B cell (primary cell): ENCODE measurements at places on chromosomes 13 and 19.

DNA sequence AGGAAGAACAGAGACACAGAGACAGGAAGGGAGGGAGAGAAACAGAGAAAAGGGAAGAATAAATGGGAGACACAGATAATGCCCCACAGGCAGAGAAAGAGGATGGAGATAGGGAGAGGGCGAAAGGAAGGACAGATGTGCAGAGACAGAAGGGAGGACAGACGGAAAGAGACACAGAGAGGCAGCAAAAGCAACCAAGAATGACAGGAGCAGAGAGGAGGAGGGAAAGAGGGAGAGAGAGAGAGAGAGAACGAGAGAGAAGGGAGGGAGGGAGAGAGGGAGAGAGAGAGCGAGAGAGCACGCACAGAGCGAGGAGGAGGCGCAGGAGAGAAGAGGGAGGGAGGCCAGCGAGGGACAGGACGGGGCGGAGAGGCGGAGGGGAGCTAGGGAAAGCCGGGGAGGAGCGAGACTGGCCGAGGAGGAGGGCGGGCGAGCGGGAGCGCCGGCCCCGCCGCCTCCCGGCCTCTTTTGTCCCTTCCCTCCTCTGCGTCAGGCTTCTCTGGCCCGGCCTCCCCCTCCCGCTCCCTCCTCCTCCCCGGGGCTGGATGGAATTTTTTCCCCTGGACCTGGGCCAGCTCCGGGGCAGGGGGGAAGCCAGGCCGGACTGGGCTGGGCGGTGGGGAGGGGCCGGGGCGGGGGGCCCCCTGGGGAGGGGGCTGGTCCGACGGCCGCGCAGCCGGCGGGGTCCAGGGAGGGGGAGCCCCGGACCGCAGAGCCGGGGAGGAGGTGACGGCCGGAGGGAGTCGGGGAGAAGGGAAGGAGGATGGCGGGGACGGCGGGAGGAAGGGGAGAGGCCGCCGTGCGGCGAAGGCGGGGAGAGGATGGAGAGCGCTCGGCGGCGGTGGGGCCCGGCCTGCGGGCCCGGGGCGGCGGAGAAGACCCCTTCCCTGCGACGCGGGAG lies 4.2 kb upstream of the SPACA6 start:
- DNase-seq, result no peak

DNA sequence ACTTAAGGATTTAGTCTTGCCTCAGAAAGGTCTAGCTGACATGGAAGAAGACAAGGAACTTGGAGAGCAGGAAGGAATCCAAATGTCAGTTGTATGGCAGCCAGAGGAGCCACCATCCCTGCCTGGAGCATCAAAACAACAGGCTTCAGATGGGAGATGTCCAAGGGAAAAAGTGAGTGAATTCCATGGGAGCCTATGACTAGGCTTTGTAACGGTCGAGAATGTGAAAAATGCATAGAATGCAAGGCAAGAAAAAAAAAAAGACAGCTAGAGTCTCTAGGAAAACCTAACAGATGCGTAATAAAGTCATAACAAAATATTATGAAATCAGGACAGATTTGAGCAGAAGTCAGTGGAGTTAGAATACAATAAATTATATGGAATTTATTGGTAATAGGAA lies 183.7 kb upstream of the LSM14A start:
- no peak for DNase-seq

- DNase-seq, result no peak
These were observed 14.1 kb downstream of the CARM1 start for GRCh38 chr19:10885201-10886169.

DNA sequence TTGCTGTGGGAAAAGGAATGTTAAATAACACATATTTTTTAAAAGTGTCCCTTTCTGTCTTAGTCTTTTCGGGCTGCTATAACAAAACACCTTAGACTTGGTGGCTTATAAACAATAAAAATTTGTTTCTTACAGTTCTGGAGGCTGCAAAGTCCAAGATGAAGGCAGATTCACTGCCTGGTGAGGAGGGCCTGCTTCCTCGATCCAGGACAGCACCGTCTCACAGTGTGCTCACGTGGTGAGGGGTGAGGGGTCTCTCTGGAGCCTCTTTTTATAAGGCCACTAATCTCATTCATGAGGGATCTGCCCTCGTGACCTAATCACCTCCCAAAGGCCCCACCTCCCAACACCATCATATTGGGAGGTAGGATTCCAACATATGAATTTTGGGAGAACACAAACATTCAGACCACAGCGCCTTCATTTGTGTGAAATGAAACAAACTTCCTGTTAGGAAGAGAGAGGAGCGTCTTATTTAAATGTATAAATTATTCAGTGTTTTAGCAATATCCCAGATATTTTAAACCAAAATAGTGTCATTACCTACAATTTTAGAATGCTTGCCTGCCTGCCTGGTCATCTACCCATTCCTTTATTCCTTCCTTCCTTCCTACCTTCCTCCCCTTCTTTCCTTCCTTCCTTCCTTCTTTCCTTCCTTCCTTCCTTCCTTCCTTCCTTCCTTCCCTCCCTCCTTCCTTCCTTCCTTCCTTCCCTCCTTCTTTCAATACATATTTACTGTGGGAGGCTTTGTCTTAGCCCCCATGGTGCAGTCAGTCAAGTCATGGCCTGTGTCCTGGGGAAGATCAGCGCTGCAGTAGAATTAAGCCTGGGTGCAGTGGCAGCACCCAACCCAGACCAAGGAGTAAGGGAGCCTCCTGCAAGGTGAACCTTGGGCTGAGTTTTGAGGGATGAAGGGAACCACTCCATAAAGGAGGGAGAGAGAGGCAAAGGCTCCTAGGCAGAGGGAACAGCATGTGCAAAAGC lies 84.2 kb downstream of the TEX26 start:
- DNase-seq, result no peak

DNA sequence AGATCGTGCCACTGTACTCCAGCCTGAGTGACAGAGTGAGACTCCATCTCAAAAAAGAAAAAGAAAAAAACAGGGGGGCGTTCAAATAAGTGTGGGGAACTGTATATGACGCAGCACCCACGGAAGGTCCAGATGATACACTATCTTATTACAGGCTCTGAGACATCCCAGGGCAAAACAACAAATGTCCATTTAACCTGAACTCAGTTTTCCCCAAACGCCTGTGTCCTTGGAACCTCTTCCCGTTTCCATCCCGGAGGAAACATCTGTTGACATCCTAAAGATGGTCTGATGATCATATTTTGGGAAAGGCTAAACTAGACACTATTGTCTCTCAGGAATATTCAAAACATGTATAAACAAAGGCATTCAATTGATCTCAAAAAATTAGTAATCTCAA lies 72.4 kb downstream of the COL4A1 start:
- DNase-seq, result no peak

DNA sequence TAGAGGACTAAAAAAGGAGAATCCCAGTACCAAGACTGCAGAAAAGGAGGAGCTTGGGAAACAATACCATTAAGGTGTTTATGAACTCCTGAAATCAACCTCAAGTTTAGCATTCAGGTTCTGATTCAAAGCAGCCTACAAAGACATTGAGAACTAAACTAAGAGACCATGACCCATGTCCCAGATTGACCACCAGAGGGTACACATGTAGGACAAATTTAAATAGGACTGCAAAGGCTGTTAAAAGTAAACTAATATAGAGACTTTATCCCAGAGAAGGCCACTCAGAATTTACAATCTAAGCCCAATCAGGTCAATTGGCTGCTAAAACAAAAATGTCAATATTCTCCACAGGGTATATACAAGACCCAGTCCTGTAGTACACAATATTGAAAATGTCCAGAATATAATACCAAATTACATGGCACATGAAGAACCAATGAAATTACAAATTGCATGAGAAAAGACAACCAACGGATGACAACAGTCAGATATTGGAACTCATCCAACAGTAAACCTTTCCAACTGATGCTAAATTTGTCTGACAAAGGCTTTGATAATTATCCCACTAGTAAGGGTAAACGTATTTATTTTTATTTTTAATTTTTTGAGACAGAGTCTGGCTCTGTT lies 682.4 kb downstream of the UQCRFS1 start:
- no peak for DNase-seq

DNA sequence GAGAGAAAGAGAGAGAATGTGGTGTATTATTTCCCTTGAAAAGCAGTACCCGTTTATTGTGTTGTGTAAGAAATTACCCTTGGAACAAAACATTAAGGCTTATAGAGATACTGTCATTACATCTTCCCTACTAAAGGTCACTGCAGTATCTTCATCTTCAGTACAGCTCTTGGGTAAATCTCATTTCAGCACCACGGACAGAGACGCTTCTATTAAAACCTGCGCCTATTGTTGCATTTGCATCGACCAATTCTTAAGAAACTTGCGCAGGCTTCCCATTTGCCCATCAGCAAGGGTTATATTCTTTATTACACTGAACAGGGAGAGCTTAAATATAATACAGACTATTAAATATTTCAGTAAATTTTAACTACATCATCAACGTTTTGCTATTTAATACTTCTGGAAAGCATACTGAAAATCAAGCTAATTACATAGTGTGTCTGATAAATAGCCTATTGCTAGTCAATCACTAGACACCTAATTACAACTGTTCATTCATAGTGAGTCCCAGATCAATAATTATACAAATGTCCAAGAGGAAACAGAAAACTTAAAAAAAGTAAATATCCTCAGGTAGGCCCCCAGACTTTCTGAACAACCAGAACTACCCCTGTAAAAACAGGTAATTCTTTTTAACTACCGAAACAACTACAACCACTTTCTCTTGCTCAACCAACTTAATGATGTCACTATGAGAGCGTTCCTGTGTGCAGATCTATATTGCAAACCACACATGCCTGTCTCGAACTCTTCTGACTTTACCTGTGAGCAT lies 350.6 kb downstream of the LIG4 start:
- no peak for DNase-seq

DNA sequence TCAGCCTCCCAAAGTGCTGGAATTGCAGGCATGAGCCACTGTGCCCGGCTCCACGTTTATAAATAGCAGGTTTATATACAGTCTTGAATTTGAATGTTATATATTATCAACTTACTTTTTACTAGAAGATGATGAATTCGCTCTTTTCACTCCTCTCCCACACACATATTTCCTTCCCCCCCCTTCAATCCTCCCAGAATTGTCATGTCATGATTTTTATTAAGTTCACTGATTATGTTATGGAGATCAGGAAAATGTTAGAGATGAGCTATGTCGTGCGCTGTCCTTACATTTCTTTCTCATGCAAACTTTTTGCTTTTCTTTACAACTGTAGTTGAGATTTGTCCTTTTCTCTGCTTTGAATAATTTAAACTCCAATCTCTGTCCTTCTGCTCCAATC lies 17.8 kb upstream of the GRAMD1A start:
- no peak for DNase-seq

- DNase-seq, result no peak
These were observed 8.3 kb downstream of the ATP8A2 start for GRCh38 chr13:25380082-25380481.

DNA sequence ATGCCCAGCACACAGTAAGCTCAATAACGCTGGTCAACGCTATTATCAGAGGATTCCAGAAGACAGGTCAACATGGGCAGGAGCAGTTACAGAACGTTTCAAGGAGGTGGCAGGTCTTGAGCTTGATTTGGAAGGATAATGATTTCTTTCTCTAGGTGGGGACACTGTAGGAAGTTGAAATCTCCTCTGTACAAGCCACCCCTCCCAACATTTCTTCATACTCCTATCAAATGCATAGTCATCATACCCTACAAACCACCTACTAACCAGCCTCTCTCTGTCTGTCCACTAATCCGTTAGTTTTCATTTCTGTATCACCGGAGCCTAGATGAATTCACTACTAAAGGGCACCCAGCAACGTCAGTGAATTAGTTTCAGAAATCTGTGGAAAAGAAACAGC lies 1.3 kb downstream of the ATP7B start:
- DNase-seq, result no peak
